ENCODE measurements at places on chromosomes 7 and 10. TPM values are rescaled to one million over a fixed set of nuclear protein-coding genes. Genes with fewer than 3 reads are reported as not detected.

The CCSER2 gene
- 15.6 TPM for total RNA-seq

The FZD1 gene
- 2.8 TPM for total RNA-seq

The AKR1C1 gene
- 30.8 TPM for total RNA-seq

The LHFPL3 gene
- not detected for total RNA-seq

DNA sequence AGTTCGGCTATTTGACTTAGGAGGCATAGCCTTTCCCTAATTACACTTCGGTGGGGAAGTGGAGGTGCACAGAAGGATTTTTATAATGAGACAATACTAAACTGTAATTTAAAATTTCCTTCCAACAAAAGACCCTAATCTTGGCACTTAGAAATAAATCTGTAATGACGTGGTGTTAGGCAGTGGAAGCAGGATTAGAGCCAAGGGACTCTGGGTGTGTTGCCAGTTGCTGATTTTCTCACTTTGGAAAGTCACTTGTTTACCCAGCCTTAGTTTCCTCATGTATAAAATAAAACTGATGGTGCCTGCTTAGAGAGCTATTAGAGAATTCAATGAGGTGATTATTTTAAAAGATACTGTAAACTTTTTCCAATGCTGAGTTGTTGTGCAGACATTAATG is 287.2 kb downstream of the AUTS2 start:
- DNase-seq = no peak

- no peak for DNase-seq
Measured at GRCh38 chr10:3548076-3548475, 236.9 kb downstream of the KLF6 start.

DNA sequence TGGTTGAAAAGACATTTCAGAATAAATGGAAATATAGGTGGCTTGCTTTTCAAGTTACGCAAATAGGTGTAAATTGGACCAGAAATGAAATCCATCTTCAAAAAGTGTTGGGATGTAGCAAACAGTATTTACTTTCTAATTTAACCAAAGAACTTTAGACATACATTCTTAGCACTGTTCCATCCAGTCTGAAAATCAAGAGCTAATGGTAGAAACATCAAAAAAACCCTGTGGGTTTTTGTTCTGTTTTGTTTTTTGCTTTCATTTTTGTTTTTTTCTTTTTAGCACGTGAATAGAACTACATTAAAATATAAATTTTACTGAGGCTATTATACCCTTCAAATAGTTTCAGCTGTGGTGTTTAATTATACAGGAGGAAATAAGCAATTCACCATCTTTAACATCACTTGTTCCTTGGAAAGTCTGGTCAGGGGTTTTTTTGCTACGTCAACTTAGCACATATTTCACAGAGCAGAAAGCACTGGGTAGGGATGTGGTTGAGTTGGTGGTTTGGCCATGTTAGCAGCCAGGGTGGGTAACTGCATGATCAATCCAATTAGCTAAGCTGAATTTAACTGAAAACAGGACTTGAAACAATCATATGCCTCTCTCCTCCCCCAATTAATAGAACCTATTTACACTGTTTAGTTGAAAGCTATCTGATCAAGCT is 275.4 kb upstream of the PFKP start:
- DNase-seq = no peak

- DNase-seq = no peak
Measured at GRCh38 chr10:96890172-96890513, 58.0 kb downstream of the LCOR start.

GRCh38 chr7:156073366-156074052 is 261.2 kb upstream of the SHH start:
- no peak for DNase-seq

GRCh38 chr7:121503730-121504129 is 107.6 kb upstream of the FAM3C start:
- DNase-seq = no peak

DNA sequence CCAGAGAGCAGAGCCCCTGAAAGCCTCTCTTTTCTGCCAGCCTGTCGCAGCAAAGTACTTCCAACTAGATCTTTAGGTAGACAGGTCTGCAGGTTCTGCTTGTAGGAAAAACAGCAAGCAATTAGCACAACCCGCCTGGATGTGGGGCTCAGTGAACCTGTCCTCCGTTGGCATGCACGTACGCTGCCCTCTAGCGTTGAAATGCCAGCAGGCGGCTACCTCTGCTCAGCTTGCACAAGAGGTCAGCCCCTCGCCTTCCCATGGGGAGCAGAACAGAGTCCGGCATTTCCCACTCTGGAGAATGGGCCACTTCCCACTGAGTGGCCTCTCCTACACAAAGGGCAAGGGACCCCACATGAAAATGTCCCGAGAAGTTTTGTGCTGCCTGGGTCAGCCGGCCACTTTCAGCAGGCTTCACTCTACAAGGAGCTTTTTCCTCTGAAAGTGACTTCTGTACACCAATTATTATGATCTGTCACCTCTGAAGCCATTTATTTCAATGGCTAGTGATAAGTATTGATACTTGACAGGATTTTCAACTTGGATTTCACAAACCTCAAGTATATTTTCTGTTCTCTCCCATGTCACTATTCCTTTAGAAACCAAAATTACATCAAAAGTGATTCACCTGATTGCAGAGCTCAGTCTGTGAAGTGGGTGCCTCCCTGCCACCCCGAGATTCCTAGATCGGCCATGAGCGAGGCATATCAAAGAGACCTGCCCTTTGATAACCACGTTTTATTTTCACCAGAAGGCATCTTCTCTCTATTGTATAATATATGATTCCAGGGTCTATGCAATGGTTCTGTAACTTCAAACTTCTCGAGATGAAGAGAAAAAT is 56.7 kb downstream of the JCAD start:
- peak; percentile 90 for DNase-seq

DNA sequence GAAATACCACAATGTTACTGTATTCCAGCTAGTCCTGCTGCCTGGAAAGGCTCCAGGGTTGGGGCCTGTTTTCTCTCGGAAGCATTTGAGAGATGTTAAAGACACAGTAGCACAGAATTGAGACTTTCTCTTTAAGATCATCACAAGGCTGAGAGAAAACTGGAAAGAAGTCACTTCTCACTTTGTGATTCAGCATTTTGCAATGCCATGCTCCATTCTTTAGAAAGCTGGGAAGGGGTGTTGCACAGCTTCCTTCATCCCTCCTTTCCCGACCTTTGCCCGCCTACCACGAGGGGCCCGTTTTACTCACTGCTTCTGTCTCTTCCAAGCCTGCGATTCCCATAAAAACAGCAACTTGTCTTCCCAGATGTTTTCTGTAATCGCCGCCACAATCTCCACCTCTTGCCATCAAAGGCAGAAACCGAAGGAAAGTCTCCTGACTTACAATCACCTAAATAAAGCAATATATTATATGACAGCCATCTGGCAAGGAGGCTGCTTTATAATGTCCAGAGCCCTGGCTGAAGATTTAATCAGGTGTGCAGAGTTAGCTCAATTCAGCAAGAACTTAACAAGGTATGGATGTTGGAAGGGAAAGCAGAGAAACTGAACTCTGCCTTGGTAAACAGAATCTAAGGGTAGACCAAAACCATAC is 18.9 kb downstream of the NOD1 start:
- no peak for DNase-seq

- DNase-seq = no peak
Measured at GRCh38 chr7:110852156-110852940, 238.6 kb upstream of the LRRN3 start.

DNA sequence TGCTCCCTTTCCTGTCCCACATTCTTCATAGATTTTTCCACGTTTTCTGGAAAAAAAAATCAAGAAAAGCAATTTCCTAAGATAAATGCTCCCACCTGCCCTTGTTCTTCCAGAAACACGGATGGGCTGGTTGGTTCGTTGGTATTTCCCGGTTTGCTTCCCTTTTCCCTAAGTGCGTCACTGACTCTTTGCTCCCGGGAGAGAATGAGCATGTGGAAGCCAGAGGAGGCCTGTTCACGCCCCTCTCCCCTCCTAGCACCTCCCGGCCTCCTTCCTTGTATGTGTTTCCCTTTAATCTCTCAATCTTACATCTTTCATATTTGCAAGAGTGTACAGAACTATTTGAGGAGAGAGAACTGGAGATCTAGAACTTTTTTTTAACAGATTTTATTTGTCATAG is 442.0 kb downstream of the GFRA1 start:
- no peak for DNase-seq
